HTR-8/SVneo (cell line): ENCODE measurements at places on chromosomes 7 and 10.

- peak; percentile 28 for DNase-seq
These were observed 580.0 kb downstream of the XPNPEP1 start for GRCh38 chr10:109343293-109343692.

- no peak for DNase-seq
These were observed 225.2 kb downstream of the ZWINT start for GRCh38 chr10:56135828-56136227.

GRCh38 chr10:112832361-112832878 is 117.6 kb upstream of the TCF7L2 start:
- no peak for DNase-seq

GRCh38 chr7:42739638-42740037 is 172.2 kb downstream of the C7orf25 start:
- no peak for DNase-seq

GRCh38 chr10:23897267-23897666 is 311.7 kb upstream of the KIAA1217 start:
- no peak for DNase-seq

DNA sequence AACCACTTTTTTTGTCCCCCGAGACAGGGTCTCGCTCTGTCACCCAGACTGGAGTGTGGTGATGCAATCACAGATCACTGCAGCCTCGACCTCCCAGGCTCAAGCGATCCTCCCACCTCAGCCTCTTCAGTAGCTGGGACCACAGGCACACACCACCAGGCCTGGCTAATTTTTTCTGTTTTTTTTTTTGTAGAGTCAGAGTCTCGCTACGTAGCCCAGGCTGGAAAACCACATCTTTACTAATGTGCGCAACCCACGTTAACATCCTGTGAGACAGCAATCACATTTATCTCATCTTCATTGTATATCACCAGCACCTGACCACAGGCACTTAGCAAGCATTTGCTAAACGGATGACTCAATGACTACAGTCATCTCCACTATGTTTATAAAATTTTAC is 77.8 kb upstream of the ATP6V0A4 start:
- peak; percentile 32 for DNase-seq

DNA sequence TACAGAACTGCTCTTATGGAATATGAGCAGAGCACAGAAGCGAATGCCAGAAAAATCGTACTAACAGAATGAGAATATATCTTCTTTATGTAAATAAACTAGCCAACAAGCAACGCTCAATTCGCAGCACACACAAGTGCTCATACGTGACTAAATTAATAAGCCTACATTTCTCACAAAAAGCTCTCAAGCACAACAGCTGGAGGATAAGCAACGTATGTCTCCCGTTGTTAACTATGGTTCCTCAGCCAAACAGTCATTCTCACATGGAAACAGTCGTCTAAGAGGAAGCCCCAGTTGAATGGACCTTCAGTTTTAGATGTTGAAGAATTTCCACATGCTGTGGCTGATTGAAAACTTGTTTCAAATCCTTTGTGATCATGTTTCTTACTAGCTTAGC is 110.4 kb downstream of the PKD1L1 start:
- DNase-seq = no peak

DNA sequence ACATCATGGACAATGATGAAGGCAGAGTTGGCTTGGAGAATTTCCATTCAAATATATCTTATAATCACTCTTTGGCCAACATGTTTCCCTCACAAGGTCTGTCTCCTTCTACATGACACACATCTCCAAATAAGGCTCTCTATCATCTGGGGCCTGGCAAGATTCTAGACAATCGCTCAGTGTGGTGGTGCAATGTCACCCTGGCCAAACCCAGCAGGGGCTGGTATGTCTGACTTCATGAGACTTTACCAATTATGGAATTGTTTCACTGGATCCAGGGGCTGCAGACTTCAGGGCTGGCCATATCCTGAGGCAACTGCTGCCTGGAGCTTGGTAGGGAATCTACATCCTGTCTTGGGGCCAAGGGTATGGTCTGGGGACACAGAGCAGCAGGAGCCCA is 319.0 kb downstream of the PLXNA4 start:
- no peak for DNase-seq

DNA sequence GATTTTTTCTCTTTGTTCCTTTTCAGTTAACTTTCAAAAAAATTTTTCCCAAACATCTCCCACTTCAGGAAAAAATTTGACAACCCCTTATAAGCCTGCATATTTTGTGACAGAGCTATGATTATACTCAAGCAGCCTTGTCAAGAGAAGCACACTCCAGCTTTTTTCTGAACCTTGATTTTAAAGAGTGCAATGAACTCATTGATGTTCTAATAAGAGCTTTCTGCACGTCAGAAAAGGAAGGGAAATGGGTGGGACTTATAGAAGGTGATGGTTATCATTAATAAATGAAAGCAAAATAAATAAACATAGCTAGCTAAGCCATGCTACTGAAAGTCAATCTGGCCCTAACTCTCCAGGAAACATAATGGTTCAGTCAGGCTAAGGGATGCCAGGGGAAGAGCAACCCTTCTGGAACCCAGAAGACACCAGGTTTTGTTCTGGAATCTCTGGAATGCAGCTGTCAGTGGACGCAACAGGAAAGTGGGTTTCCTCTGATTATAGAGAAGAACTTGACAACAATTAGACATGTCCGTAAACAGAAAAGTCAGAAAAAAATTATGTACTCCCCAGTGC is 76.1 kb downstream of the NHLRC2 start:
- DNase-seq = no peak

- DNase-seq = no peak
These were observed 13.4 kb downstream of the LRRC17 start for GRCh38 chr7:102925976-102926782.

- no peak for DNase-seq
These were observed 11.6 kb downstream of the COL28A1 start for GRCh38 chr7:7524121-7524520.

- no peak for DNase-seq
These were observed 315.2 kb upstream of the GHITM start for GRCh38 chr10:83824099-83824498.

DNA sequence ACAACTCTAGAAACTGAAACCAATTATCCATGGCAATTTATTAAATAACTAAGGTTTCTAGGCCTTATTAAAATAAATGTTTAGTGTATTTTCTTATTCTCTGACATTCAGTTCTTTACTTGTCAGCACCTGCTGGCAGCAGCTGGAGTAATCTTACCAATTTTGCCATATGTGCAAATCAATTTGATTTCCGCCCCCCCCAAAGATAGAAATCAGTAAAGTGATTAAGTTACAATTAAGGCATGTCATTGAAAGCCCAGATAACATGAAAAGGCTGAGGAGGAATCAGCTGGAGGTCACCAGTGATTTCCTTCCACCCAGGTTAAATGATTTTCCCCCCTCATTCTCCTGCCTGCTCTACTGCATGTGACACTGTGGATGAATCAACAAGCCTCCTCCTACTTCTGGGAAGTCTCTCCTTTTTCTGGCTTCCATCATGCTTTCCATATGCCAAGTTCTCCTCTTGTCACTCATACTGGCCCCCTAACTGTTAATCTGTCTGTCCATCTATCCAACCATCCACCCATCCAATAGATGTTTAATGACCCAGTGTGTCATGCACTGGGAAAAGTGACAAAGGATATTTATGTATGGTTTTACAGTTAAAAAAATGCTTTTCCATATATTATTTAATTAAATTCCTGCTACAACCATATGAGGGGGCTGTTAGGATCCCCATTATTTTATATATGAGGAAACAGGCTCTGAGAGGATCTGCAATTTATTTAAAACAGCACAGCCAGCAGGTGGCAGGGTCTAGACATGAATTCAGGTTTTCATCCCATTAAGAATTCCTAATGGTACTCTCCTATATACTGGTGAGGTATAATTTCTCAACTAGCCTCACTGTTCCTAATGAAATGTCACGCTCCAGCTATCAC is 116.5 kb downstream of the ATXN7L1 start:
- peak; percentile 50 for DNase-seq

DNA sequence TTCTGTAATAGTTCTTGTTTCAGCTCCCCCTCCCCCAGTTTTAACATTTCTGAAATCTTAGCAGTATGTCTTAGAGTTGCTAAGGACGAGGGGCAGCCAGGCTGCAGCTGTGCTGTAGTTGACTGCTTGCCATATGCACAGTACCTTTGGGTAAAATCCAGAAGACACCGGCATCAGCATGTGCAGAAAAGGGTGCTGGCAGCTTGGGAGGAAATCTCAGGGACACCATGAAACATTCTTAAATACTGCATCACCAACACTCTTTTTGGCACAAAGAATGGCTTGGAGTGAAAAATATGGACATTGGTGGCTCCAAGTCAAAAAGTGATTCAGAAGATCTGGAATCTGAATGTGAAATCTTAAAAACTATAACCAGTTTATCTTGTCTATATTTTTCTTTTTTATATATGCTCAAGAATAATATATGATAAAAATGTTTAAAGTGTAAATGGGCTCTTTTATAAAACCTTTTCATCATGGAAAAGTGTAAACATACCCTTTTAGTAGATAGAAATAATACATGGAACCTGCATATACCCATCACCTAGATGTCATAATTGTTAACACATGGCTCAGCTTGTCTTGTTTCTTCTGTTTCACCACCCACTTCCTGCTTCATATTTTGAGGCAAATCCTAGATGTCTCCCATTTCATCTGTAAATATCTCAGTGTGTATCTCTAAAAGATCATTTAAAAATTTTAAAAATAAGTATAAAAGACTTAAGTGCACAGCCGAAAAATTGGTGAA is 34.4 kb upstream of the ARMS2 start:
- no peak for DNase-seq

GRCh38 chr10:72061491-72061890 is 26.9 kb downstream of the SPOCK2 start:
- DNase-seq = peak; percentile 28
